ENCODE measurements at places on chromosomes 7 and 10.

DNA sequence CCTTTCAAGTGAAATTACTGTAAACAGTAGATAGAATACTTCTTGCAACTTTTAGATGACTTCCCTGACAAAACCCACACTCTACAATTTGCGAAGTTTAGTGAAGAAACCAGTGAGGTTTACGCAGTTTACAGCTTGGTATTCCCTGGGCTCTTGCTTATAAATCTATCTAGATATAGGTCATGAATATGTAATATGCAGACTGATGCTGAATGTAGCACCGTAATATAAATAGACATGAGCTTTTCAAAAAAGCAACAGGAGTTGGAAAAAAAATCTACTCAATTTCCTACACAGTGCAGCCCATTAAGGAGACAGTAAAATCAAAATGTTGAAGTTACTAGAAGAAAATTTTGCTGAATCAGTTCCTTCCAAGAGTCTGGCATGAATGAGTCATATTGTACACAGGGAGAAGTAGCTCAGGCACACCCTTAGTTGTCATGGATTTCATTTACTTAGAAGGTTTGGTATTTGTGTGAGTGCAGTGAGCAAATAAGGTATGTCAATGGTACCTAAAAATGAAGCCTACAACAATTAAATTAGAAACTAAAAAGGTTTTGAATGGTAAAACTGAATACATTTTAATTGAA is 67.7 kb upstream of the NEUROD6 start:
- no peak for DNase-seq

- no peak for DNase-seq
Measured at GRCh38 chr7:304574-305409, 14.8 kb downstream of the FOXL3 start.

GRCh38 chr7:83015916-83016315 is 146.8 kb downstream of the PCLO start:
- DNase-seq: no peak

DNA sequence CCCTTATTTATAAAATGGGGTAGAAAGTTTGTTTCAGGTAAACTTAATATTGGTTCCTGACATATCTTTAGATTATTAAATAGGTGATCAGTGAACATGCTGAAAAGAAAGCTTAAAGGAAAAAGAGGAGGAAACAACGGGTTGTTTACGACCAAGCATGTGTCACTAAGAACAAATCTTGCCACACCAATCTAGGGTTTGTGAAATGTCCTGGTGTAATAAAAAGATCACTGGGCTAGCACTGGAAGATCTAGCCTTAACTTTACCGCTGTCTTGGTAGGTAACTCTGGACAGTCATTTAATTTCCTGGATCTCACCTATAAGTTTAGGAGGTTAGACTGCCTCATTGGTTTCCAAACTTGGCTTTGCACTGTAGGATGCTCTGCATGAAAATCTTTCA is 19.0 kb downstream of the VPS26A start:
- no peak for DNase-seq

DNA sequence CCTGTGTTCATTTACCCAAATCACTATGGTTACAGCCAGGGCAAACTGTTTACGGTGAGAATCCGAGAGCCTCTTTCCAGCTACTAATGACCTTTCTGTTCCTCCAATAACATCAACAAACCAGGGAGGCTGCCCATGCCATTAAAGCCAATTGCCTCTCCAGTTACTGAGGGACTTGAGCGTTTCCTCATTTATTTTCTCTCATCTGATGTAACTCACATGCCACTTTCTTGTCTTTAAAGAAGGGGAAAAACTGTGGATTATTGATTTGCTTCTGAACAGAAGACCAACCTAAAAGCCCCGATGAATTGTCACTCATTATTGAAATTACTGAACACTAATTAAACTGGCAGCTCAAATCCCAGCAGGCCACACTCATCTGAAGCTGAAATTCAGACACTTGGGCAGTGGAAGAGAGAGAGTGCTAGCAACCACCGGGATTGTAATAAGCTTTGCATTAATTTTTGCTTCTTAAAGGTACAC is 595.8 kb upstream of the MKI67 start:
- DNase-seq: no peak

DNA sequence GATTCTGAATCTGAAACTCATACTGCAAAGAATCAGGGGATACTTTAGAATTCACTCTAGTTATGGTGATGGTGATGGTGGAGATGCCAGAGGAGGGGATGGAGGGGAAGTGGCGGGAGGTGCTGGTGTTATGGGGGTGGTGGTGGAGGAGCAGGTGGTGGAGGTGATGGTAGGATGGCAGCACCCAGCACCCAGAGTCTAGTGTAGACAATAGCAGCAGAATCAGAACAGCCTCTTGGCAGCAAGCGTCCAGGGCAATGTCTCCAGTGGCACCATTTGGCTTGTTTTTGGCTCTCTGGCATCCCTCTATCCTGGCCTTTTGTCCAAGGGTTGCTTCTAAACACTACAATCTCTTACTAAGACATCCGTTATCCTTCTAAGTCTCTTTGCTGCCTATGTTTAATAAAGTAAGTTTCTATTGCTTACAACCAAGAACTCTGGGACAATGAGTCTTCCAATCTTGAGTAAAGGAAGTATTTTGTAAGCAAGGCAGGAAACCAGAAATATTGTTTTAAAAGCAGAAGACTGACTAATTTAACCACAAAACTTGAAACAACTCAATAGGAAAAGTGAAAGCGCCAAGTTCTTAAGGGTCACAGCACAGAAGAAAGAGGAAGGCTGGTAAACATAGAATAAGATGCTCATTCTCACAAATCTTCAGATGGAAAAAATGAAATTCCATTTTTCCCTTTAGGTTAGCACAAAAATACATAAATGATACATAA is 42.4 kb upstream of the GDF10 start:
- DNase-seq: no peak

GRCh38 chr10:31072451-31072850 is 40.8 kb upstream of the ZNF438 start:
- DNase-seq: no peak

DNA sequence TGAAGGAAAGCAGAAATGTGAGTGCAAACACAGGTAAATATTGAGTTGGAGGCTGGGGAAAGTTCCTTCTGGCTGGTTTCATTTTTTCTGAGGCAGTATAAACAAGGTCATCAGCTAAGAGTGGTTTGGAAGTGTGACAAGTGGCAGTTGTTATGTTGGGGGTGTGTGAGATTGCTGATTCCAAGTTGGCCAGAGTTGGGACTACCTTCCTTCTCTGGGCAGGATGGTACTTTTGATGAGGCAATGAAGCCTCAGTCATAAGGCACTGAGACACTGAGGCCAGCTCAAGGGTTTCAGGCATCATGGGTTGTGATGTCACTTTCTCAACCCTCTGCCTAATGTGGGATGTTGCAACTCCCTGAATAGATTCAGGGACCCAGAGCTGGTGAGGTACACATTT is 8.2 kb upstream of the PTTG1IP2 start:
- DNase-seq: no peak

- DNase-seq: no peak
Measured at GRCh38 chr7:40640566-40640965, 505.8 kb downstream of the SUGCT start.

- DNase-seq: no peak
Measured at GRCh38 chr10:20877554-20877953, 19.6 kb downstream of the NEBL start.

DNA sequence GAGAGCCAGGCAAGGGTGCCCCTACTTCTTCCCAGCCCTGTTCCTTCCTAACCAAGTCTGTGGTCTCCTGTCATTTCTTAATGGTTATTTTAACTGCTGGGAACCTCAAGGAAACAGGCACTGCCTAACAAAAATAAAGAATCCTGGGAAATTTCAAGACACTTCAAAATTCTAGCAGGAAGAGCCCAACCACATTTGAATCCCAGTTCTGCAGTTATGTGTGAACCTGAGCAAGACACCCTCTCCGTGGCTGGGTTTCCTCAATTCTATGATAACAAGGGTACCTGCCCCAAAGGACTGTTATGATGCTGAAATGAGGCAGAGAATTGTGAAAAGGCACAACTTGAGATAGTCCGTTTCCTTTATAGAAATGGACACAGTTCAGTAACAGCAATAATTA is 36.2 kb upstream of the DUSP5 start:
- no peak for DNase-seq

- no peak for DNase-seq
Measured at GRCh38 chr7:13139436-13139835, 452.0 kb downstream of the ARL4A start.

- no peak for DNase-seq
Measured at GRCh38 chr7:157358041-157358752, 21.4 kb downstream of the DNAJB6 start.

- DNase-seq: no peak
Measured at GRCh38 chr7:95996174-95996573, 223.8 kb downstream of the DYNC1I1 start.

DNA sequence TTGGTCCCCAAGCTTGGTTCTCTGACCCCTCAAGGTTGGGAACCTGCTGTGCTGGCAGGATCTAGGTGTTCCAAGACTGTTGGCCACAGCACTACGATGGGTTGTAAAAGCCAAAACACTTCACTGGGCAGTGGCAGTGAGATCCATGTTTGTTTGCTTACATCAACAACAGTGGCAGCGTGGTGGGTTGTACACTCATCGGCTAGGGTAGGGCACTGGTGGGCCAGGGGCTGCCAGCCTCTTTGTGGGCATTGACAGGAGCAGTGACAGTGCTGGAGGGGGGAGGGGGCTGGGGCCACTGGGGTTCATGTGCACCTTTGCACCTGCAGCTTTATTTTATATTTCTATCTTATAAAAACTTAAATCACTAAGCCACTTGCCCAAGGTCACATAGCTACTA is 126.7 kb upstream of the ZWINT start:
- no peak for DNase-seq

GRCh38 chr10:1633783-1634182 is 103.5 kb downstream of the ADARB2 start:
- DNase-seq: no peak

DNA sequence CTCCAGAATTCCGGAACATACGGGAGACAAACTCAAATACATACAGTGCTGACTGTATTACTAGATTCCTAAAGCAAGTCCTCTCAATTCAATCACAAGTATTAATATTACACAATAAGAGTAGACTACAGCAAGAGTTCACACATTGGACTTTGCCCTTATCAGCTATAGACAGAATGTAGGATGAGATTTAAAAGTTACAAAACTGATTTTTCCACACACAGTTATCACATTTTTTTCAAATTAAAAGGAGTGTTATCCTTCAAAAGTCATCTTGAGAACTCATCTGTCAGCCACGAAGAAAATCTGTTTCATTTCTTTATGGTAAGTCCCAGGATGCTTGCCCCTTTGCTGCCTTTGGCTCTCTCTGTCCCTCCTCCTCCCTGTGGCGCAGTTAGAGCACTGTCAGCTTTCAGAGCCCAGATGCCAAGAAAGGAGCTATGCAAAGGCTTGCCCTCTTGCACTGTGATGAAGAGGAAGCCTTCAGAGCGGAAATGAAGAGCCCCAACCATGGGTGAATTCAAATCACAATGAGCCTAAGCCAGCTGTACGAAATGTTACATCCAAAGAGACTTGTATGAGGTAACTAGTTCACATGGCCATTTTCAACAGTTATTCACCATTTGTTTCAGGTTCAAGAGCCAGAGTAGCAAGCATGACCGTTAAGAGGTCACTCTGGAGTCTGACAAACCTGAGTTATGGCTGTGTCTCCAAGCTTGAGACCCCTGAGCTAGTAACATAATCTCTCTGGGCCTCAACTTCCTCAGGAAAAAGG is 10.7 kb downstream of the NCOA4 start:
- DNase-seq: no peak

DNA sequence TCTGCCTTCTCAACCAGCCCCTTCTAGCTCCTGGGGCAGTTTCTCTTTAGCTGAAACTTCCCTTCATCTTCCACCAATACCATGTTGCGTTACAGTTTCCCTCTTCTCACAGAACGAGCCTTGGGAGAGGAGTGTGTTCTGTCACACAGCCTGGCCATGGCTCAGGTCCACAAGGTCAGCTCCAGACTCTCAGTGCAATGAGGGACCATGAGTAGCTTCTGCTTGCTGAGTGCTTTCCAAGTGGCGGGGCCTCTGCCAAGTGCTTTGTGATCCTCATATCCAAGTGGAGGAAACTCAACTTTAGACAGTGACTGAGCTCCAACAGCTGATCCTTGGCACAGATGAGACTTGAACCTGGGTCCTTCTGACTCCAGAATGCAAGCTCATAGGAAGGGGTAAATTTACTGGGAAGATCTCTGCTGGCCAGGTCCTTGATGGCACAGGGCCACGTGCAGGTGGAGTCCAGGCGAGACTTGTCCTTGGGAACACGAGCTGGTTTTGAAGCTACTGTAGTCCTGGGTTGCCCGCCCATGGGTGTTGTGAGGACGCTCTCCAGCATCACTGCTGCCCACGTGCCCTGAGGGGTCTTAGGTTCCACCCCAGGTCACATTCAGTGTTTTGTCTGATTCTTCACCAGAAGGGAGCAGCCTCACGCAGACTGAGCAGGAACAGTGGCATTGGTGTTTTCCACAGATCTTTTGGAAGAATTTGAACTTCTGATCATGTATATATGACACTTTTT is 238.0 kb downstream of the EBF3 start:
- DNase-seq: no peak

DNA sequence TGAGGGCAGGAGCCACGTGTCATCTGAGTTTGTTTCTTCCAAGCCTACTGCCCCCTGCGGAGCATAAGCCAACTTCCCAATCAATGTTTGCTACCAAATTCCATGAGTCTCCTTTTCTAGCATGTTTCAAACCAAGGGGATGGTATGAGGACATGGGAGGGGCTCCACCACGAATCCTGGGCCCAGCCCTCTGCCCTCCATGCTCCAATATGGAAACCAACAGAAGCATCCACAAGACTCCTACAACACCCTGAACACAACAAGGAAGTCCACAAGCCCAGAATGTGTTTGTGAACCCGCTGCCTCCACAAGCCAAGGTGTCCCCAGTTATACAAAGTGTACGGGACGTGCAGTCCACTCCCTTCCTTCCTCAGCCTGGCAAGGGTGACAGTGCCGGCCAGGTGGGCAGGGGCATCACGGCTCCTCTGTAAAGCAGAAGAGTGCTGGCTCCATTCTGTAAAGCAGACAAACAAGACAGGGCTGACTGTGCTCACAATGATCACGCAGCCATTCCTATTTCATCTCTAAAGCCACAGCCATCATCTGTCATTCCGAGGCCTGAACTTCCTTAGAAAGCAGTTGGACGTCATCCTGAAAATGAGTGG is 466.1 kb downstream of the PTPRN2 start:
- DNase-seq: no peak

GRCh38 chr10:133169173-133169947 is 9.3 kb downstream of the KNDC1 start:
- no peak for DNase-seq

DNA sequence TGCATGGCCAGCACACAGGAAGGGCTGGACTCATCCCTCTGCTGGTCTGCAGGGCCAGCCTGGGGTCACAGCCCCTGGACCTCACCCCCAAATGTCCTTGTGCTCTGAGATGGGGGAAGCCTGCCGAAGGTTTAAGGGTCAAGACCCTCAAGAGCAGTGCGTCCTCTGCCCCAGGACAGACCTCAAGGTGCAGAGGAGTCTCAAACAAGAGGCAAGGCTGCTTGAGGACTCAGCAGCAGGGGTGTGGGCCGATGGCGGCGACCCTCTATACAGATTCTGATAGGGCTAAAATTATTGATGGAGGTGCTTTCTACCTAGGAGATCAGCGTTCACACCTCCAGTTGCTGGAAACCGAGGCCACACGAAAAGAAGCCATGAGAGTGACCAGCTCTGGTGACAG is 80.7 kb downstream of the ZRANB1 start:
- no peak for DNase-seq

GRCh38 chr7:1825897-1826741 is 156.0 kb downstream of the ELFN1 start:
- DNase-seq: no peak
